ENCODE measurements at places on chromosomes 4 and X. TPM values are rescaled to one million over a fixed set of nuclear protein-coding genes. Genes with fewer than 3 reads are reported as not detected.

Gene SMC1A
- total RNA-seq = 48.2 TPM

Gene EVC
- total RNA-seq = 24.2 TPM

- DNase-seq = no peak
Observed at GRCh38 chr4:38452009-38452408, 212.0 kb upstream of the KLF3 start.

DNA sequence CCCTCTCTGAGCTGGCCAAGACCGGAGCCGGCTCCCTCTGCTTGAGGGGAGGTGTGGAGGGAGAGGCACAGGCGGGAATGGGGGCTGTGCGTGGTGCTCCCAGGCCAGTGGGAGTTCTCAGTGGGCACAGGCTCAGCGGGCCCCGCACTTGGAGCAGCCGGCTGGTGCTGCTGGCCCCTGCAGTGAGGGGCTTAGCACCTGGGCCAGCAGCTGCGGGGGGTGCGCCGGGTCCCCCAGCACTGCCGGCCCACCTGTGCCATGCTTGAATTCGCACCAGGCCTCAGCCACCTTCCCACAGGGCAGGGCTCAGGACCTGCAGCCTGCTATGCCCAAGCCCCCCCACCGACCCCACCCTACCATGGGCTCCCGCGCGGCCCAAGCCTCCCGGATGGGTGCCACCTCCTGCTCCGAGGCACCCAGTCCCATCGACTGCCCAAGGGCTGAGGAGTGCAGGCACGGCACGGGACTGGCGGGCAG is 602.5 kb downstream of the KCTD8 start:
- no peak for DNase-seq

DNA sequence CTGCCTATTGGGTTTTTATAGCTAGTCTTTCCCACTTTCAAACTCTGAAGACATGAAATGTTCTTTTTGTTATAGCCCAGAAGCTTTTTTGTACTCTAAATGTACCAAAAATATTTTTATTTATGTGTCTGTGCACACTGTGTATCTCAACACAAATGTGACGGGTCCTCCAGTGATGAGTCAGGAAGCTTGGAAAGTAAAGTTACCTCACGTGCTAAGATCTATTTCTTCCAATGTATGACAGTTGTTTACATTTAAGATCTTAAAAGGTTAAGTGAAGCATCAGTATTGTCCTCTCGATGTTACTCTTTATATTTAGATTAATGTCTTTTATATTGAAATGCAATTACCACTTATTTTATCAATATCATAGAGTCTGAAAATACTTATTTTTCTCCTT is 29.1 kb upstream of the PRSS12 start:
- DNase-seq = no peak
